ENCODE measurements at places on chromosomes 3 and 15.

DNA sequence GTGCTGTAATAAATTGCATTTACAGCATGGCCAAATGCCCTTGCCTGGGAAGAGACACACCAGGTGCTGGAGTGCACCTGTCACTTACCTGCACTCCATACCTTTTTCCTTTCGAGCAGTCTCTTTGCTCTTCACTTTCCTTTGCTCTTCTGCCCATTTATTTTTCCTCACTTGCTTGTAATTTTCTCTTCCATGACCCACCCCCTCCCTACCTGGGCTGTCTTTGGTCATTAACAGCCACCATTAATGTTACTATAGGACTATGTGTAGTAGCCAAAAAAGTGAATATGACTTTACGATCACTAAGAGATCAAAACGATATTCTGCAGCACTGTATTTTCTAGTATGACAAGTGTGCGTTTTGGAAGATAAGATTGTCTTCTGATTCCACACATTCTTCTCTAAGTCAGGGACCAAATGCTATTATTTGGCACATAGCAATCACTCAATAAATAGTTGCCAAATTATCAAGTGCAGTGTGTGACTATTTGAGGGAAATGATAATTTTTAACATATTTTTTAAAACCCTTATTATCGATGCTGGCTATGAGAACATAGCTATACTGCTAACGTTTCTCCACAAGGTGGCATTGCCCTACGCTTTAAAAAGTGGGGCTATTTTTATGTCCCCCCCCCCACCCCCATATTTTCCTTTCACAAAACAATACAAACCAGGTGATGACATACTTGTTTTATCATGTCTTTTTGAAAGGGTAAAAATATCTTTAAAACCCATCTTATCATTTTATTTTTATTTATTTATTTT, 114.4 kb downstream of the GHSR start:
- no peak for DNase-seq

DNA sequence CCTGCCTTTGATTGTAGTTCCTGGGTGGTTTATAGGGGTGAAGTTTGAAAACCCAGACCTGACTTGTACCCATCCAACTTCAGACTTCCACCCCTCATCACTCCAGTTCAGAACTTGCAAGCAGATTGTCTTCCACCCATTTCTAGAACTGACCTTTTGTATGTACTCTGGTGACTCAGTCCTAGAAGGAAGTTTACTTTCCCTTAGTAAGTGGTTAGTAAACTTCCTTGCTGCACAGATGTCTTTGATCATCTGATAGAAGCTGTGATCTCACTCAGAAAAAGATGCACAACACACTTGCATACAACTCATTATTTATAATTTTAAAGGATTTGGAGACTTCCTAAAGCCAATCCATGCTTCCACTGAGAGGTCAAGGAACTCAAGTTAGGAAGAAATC, 368.0 kb downstream of the MFSD1 start:
- DNase-seq = no peak

GRCh38 chr3:112640276-112640929, 540 bp downstream of the CCDC80 start:
- DNase-seq = no peak

GRCh38 chr3:131807822-131808221, 227.0 kb downstream of the CPNE4 start:
- DNase-seq = no peak

GRCh38 chr3:137148917-137149316, 191.1 kb downstream of the IL20RB start:
- DNase-seq = no peak

- no peak for DNase-seq
These were observed 13.2 kb upstream of the COL8A1 start for GRCh38 chr3:99625237-99625622.

GRCh38 chr3:149575961-149576564, 81.8 kb downstream of the WWTR1 start:
- DNase-seq = no peak

DNA sequence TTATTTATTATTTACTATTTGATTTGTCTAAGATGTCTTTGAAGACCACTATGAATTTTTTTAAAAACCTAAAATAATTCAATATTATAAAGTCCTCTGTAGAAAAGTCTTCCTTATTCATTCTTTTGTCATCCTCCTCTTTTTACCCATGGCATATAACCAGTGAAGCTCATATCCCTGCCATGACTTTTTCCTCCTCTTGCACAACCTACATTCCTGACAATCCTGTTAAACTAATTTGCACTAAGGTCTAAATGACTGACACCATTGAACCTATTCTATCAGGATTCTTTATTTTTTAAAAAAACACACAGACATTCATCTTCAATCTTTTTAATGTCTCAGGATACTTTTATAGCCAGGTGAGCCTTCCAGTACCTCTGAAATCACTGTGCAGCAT, 159.9 kb upstream of the SLC2A2 start:
- DNase-seq = no peak

GRCh38 chr3:99532246-99532645, 106.1 kb upstream of the COL8A1 start:
- DNase-seq = no peak

GRCh38 chr3:182325213-182325950, 467.9 kb upstream of the ATP11B start:
- DNase-seq = no peak

Measured in CD4-positive, alpha-beta T cell treated with Interleukin-10 for 1 hour (primary cell).